ENCODE measurements at places on chromosomes 6 and 20. TPM values are rescaled to one million over a fixed set of nuclear protein-coding genes. Genes with fewer than 3 reads are reported as not detected.
A peak's percentile ranks its signal among the peaks of the same experiment; 100 is the strongest.

GRCh38 chr20:62511915-62512610 lies 36.3 kb upstream of the GATA5 start:
- DNase-seq, result peak; percentile 60

- DNase-seq, result no peak
Observed at GRCh38 chr6:33861722-33862121, 57.9 kb upstream of the MLN start.

The CABLES2 gene
- total RNA-seq, result 19.1 TPM

GRCh38 chr6:111069382-111070104 lies 17.8 kb upstream of the SLC16A10 start:
- DNase-seq, result no peak

DNA sequence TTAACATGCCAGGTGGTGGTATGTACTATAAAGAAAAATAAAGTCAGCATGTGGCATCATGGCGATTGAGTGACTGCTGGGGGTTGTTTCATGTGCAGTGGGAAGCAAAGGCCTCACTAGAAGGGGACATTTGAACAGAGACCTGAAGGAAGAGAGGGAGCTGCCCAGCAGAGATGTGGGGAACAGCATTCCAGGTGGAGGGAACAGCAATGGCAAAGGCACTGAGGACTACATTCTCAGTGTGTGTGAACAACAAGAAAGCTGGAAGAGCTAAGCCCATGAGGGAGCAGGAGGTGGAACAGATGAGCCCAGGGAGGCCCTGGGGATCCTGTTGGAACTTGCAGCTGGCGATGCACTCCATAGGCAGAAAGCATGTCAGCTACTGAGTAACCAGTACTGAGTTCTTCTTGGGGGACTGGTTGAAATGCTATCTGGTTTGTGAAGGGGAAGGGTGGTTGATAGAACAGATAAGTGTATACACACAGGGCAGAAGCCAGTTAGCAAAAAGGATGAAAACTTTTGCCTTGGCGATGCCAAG lies 29.2 kb downstream of the NOX3 start:
- no peak for DNase-seq

GRCh38 chr6:37717836-37718251 lies 20.2 kb upstream of the MDGA1 start:
- DNase-seq, result no peak

Data from left ventricle myocardium superior (tissue), 1 donor.